ENCODE measurements at places on chromosomes 13 and 19.

GRCh38 chr13:93270769-93271742 is 44.4 kb downstream of the GPC6 start:
- DNase-seq: no peak

- no peak for DNase-seq
These were observed 19.8 kb upstream of the GNA15 start for GRCh38 chr19:3115916-3116602.

DNA sequence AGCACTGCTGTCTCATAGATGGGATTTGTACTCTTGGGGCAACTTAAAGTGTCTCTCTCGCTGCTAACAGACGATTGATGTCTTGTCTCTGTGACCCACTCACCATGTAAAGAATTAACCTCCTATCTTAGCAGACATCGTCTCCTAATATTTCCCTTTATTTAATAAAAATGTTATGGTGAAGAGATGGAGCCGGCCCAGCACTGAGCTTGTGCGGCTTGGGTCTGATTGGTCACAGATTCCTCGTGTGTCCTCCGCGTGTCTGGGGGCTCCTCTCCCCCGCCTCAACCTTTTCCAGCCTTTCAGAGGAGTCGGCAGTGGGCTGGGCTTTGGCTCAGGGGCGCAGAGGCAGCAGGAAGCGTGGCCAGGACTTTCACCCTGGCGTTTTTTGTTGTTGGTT is 13.2 kb upstream of the CRTC1 start:
- no peak for DNase-seq

- DNase-seq: no peak
These were observed 7.5 kb upstream of the ARRDC2 start for GRCh38 chr19:18000480-18000914.

- DNase-seq: no peak
These were observed 2.3 kb upstream of the ZNF347 start for GRCh38 chr19:53161123-53161522.

DNA sequence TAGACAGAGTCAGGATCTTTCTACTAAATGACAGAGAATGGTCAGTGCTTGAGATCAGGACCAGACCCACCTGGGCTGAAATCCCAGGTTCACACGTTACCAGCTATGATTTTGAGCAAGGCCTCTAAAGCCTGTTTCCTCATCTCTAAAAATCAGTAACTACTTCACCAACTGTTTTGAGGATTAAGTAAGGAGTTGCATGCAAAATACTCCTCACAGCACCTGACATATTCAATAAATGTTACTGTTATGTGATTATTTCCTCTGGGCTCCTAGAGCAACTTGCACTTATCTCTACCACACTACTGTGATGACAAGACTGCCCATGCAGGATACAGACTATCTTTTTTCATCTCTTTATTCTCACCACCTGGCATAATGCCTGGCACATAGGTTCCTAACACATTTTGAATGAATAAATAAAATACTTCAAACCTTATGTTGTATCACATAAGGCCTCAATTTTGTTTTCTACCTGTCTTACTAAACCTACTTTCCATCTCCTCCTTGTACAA is 1.8 kb downstream of the KATNAL1 start:
- DNase-seq: no peak

DNA sequence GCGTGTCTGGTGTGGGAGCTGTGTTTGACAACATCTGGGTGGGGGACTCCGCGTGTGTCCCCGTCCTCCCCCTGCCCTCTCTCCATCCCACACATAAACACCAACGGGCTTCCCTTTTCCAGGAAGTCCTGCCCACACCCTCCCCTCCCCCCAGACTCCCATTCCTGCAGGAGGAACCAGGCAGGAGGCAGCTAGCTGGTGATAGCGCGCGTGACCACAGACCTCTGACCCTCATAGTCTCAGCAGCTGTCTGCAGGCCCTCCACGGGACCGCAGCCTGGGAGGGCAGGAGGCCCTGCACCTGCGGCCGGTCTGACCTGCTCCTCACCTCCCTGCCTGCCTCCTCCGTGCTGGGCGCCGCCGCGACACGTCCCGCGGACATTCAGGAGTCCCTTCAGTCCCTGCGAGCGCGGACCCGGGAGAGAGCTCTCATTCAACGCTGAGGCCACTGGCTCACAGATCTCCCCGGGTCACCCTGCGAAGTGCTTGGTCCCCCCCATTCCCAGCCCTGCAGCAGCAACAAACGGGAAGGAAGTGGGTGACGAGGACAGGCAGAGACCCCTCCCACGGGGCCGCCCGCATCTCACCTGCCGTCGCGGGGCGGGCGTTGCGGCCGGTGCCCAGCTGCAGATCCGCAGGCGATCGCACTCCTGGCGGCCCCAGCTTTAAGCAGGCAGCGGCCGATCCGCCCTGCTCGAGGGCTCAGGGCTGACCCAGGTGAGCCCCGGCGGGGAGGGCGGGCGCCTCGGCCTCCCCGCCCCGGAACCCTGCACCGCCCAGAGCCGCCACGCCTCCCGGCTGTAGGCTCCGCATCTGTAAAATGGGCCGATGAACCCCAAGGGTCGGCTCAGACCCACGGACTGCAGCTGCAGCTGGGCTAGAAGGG is 1.1 kb upstream of the ACP5 start:
- DNase-seq: no peak

- no peak for DNase-seq
These were observed 732 bp downstream of the SELENOV start for GRCh38 chr19:39515551-39516191.

GRCh38 chr19:5803752-5804515 is 933 bp upstream of the NRTN start:
- peak; percentile 91 for DNase-seq

Data from stimulated activated CD8-positive, alpha-beta memory T cell treated with anti-CD3 and anti-CD28 coated beads, Interleukin-15, amount 100 ng/mL, for 48 hours (primary cell).